ENCODE measurements at places on chromosomes 3 and 15.

DNA sequence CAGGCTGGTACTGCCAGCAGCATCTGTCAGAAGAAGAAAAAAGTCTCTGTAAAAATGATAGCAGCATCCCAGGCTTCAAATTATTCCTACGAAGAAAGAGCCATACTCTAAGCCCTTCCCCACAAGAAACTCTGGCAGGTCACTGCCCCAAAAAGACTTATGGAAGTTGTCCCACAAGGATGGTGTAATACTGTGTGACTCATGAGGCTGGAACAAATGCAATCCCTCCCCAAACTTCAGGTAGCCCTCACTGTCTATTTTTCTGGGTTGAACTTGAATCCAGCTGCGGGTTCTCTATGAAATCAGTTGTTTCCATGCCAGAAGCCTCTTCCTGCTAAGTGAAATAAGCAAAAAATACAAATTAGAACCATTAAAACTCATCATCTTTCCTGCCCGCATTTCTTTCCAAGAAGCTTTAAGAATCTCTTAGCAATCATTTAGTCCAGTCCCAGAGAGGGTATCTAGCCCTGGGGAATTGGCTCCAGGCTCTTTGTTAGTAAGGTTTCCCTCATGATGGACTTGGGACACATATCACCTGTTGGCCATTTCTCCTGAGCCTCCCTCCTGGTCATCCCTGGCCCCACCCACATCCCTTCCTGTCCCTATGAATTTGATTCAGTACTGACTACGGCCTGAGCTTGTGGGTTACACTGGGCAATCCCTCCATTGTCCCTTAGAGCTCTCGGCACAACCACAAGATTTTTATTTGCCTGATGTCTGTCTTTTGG, 51.7 kb downstream of the FAM174B start:
- DNase-seq: no peak

- no peak for DNase-seq
Measured at GRCh38 chr15:65204931-65205660, 6.2 kb downstream of the CILP start.

- no peak for DNase-seq
Measured at GRCh38 chr3:135503760-135504686, 461.5 kb upstream of the PPP2R3A start.

DNA sequence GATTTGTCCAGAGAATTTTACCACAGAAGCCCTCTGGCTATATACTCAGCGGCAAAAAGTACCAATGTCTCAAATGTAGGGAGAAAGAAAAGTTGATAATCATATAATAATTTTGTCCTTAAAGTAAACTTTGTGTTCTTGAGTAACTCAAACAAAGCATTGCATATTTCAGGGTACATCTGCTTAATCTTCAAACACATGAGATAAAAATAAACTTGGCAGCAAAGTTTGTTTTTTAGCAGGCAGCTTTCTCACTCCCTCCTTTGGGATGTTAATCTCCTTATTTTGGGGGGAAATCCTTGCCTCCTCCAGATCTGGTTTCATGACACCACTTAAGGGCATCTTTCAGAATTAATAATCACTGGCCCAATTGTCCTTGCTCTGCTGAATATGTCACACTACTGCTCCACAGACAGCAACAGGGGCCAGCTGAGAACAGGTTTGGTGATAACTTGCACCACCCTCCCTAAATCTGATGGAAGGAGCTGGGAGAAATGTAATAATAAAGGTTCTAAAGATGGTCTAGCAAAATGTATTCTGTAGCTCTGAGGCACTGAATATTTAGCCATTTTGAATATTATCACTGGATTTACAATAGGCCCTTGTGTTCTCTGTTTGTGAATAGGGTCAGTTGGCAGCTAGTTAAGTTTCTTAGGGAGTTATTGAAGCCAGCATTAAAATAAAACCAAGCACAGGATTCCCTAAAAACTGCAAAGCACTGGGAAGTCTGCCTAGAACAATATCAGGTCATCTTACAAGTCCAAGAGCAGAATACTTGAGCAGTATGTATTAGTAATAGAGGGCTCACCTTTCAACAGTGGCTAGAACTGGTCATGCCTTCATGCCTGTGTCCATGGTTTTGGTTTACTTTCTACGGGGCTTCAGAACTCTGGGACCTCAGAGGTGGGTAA, 79.2 kb downstream of the EFL1 start:
- no peak for DNase-seq

GRCh38 chr3:10867384-10867783, 51.4 kb downstream of the SLC6A11 start:
- DNase-seq: no peak

DNA sequence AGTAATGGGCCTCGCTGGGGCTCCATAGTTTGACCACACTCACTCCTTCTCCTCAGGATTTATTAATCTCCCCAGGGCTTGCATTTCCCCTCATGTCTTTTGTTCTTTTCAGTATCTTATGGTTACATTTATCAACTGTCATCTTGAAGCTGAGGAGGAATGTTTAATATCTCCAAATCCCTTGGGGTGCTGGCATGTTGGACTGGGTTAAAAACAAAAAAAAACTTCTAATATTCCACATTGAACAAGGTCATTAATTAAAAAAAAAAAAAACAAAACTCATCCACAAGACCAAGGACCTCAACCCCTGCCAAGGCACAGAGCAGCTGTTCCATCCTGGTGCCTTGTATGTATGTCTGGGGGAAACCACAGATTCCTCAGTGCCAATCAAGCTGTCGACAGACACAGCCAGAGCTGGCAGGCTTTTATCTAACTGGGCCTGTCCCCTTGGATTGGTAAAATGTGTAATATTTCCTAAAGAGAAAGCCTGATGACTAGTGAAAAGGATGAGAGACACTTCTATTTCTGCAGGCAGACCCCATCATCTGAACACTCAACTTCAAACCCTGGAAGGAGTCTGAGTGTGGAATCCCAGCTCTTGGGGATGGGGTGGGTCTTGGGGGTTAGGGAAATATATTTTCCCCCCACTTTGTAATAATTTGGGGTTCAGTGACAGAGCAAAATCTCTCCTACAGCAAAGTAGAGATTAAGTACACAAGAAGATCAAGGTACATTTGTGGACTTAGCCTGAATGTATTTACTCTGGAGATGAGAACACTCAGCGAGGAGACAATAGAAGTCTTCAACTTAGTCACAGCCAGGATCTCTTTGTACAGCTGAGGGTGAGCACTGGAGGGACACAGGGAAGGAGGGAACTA, 69.1 kb downstream of the TTC23 start:
- no peak for DNase-seq

DNA sequence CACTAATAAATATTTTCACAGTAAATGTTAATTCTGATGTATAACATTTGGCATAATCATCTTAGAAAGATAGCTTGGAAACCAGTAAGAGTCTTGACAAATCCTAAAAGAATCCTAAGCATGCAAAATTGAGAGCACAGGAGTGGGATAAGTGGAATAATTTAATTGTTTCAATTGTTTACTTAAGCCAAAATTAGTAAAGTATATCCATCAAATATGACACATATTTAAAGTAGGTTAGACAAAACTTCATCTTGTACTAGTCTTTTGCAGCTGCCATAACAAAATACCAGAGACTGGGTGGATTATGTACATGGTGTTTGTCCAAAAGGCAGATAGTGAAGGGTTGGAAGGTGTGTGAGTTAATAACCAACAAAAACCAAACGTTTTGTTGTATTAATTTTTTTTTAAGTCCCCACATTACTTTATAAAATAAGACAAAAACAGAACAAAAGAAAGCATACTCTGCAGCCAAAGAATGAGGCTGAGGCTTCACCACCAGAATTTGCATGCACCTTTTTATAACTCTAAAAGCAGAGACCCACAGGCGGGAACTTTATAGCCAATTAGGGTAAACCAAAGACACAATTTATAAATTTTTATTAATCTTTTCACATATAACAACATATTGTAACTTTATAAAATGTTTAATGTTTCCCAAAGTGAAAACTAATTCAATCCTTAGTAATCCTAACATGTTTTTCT, 41.9 kb upstream of the CD200R1L start:
- DNase-seq: no peak

- no peak for DNase-seq
Measured at GRCh38 chr15:56342653-56343052, 22.6 kb upstream of the TEX9 start.

DNA sequence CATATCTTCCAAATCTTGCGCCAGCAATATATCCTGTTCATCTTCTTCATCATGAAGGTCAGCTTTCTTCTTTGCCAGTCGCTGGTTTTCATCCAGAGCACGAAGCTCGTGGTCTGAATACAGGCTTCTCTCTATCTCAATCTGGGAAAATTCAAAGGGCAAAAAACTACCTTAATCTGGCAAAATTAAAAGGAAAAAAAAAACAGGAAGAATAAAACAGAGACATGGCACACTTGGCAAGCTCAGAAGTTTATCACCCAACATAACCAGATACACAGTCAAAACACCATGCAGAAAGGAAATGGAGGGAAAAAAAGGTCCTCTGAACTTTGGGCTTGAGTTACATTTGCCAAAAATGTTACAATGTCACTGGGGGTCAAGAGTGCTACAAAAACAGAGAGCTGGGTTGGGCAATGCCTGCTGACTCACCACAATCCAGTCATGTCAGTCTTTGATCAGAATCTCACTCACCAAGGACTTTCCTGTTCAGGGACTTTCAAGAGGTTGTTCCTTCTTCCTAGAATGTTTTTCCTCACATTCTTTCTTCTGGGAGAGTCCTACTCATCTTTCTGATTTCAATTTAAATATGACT, 1.5 kb downstream of the MRPL46 start:
- no peak for DNase-seq

GRCh38 chr3:151468284-151468917, 7.5 kb upstream of the IGSF10 start:
- no peak for DNase-seq

DNA sequence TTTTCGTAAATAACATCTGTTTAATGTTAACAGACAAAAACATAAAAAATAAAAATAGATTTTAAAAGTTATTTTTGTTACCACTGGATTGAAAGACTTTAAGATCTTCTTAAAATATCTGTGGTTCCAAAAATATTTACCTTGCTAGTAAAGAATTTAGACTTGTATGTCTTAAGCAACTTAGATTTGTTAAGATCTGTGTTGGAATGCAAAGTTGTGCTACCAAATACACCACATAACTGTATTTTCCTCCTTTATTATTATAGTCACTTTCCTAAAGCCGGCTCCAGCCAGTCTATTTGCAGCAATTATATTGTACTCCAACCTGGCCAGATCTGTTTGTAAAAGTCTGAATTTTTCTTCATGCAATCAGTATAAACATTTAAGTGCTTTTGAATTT, 63.7 kb downstream of the SPRED1 start:
- no peak for DNase-seq

GRCh38 chr15:100779331-100780207, 100.1 kb upstream of the ALDH1A3 start:
- DNase-seq: no peak

GRCh38 chr3:12809435-12809834, 13.0 kb downstream of the CAND2 start:
- DNase-seq: no peak

GRCh38 chr3:10340476-10340875, 19.6 kb upstream of the SEC13 start:
- no peak for DNase-seq

DNA sequence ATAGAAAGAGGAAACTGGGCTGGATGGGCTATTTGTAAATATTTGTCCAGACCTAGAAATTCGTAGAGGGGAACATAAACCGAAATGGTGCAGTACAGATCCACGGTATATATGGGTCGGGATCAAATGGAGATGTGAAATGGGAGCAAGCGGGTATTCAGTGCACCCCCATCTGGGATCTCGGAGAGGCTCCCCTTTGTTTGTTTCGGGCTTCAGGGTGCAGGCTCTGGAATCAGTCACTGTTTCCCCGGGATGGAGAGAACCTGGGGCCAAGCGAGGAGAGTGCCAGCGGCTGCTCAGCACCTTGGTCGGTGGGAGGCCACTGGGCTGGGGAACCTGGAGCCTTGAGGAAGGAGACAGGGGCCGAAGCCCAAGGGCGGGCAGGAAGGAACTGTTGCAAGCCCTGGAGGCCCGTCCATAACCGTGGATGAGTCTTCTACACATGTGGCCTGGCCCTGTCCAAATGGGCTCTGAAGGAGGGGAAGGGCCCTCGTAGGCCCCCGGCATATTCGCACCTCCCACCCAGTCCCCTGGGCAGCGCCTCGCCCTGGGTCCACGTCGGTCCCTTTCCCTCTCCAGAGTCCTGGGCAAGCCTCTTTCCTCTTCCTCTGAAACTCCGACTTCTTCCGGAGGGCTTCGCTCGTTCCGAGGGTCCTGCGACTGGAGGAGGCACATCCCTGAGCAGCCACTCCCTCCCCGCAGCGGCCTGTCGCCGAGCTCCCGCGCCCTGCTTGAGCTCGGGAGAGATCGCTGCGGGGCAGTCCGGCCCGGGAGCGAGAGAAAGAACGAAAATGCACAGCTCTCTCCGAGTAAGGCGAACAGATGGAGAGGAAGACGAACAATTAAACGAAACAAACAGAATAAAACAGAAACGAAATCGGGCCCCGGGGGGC, 3.0 kb downstream of the ISL2 start:
- no peak for DNase-seq

DNA sequence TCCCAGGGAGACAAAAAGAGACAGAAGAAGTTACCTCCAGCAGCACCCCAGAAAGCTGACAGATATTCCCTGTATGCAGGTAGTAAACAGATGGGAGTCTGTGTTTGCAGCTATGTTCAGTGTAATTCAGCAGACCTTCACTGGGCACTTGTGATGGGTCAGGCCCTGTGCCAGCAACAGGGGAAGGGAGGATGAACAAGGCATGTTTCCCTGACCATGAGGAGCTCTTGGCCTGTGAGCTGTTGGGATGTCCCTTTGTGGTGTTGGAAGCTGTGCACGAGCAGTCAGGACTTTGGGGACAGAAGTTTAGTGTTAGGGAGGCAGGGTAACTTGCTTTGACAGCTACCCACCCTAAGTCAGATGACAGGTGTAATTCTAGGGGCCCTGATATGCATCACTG, 106.0 kb upstream of the TRIM42 start:
- no peak for DNase-seq

GRCh38 chr3:190435618-190436017, 14.1 kb downstream of the TMEM207 start:
- no peak for DNase-seq

GRCh38 chr15:47570881-47571640, 146.2 kb upstream of the SEMA6D start:
- DNase-seq: no peak
